Cortex of kidney (tissue), 1 donor: ENCODE measurements at places on chromosomes 5 and 9.

DNA sequence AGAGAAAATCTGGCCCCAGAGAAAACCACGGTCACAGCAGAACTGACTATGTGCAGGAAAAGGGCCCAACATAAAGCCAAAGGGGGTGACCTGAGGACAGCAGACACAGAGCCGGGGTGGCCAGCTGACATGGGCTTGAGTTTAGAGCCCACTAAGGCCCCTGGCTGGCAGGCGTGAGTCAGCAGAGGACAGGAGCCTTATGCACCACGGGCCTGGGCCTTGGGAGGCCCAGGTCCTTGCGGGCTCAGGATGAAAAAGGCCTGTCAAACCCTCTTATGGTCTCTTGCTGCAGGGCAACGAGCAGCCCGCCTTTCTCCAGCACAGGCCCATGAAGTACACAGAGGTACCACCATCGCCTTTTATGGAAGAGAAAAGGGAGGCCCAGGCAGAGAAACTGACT, 19.7 kb downstream of the STK10 start:
- no peak for DNase-seq

DNA sequence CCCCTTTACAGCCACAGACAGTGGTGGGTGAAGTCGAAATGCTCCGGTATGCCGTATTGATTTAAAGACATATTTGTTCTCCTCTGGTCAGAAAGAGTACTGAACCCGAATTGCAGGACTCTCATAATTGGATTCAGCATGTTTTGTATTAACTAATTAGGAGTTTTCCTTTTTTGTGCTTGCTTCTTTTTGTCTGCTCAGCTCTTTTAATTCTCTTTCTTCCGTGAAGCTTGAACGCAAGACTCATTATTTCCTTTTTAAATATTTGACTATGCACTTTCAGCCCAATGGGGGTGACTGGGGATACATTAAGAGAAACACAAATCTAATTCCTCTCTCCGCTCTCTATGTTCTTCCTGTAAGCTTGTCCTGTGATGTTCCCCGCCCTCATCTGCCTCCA, 246.6 kb upstream of the IRX2 start:
- DNase-seq, result no peak

DNA sequence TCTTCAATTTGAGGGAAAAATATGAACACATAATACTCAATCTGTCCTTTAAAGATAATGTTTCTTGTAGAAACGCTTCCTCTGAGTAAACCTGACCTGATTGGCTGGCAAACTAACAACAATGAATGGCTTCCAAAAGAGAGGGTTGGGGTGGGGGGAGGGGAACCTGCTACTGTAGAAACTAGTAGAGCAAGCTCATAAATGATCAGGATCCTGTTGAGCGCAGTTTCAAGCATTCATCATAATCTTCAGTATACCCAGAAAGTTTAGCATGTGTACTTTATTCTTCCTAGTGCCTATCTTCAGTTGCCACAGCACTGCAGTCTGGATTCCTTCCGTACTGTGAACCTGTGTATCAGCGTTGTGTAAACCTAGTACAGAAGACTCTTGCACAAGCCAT, 63.0 kb upstream of the FCHO2 start:
- no peak for DNase-seq

GRCh38 chr9:119768266-119768665, 399.0 kb upstream of the BRINP1 start:
- no peak for DNase-seq

DNA sequence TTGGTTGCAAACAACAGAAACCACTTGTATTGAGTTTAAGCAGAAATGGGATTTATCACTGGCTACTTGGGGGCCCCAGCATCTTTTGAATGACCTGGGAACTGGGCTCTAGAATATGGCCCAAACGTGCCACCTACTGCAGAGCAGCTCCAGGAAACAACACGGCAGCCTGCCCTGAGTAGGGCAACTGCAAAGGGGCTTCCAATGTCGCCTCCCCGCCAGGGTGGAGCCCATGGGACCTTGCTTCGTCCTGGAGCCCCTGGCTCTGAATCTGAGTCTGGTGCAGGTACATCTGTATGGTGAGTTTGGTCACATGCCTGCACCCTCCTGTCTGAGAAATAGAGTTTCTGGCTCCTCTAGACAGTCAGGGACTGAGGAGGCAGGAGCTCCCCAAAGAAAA, 38.6 kb downstream of the BOD1 start:
- DNase-seq, result no peak

DNA sequence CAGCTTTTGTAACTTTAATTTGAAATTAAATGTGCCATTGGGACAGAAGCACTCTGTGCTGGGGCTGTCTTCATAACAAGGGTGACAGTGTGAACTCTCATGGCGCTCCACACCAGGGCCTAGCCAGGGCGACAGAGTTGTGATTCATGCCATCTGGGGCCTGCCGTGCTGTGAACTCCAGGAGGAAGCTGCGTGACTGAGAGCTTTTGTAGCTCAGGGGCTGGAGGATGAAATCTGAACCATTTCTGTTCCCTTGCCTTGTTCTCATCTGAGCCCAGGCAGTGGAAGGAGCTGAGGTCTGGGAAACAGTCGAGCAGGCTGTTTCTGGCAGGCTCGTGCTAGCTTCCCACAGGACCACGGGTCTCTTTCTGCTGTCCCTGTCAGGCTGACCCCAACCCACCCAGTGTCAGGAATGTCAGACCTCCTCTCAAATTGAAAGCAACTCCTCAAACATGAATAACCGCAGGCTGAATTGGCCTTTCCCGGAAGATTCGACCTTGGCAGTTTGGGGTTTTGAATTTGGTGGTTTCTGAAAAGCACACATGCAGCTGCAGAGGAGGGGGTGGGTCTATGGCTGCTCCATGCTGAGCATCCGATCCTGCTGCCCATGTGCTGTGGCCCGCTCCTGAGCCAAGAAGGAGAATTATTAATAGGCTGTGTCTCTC, 69.2 kb upstream of the RPS23 start:
- DNase-seq, result no peak

GRCh38 chr5:14036947-14037346, 92.5 kb upstream of the DNAH5 start:
- DNase-seq, result no peak

DNA sequence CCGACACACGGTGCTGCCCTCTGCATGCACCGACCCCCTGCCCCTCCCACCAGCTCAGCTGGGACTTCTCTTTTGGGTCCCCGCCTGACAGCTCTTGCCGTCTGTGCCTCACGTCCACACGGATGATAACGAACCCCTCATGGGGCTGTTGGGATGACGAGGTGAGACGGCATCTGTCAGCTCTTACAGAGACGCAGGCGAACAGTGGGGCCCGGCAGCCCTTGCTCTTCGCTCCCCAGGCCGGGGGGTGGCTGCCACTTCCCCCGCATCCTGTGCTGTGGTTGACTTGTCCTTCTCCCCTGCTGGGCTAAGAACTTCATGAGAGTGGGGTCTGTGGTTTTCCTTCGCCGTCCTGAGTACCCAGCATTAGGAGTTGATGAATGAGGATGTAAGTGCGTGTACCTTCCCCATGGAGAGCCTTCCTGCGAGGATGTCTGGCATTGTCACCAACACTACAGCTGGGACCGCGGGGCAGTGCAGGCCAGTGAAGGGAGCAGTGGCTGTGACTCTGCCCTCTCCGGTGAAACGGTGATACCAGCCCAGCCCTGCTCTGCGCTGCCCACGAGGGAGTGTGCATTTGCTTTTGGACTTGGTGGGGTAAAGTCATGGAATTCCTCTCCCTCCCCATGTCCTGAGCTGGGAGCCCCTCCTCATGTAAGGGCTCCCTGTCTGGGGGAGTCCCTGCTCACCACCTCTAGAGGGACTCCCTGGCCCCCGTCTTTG, 23.2 kb downstream of the HK3 start:
- no peak for DNase-seq

DNA sequence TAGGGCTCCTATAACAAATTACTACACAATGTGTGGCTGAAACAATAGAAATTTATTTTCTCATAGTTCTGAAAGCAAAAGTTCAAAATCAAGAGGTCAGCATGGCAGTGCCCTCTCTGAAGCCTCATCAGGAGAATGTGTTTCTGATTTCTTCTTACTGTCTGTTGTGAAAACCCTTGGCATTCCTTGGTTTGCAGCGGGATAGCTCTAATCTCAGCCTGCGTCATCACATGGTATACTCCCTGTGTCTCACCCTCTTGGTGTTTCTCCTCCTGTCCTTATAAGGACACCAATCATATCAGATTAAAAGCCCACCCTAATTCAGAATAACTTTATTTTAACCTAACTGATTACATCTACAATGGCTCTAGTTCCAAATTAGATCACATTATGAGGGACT, 87.5 kb upstream of the CDH9 start:
- no peak for DNase-seq

DNA sequence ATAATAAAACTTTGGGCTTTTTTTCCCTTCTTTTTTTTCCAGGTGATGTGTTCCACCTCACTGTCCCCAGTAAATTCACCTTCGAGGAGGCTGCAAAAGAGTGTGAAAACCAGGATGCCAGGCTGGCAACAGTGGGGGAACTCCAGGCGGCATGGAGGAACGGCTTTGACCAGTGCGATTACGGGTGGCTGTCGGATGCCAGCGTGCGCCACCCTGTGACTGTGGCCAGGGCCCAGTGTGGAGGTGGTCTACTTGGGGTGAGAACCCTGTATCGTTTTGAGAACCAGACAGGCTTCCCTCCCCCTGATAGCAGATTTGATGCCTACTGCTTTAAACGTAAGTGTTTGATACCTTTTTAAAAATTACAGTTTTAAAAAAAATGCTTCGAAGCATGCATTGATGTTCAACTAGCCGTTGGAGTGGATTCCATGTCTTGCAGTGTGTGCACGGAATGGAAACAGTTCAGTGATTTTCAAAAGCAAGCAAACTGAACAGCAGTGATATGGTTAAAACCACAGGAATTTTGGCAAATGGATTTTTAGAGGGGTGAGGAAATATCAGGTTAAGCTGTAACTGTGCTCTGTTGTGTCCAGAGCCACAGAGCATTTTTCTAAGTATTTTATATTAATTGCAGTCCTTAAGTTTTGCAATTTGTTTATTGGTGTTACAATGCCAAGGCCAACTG, 40.7 kb downstream of the VCAN start:
- no peak for DNase-seq
